Activated B cell treated with CpG ODN at 0.5 μM for 24 hours (primary cell): ENCODE measurements at places on chromosomes 4 and X. TPM values are rescaled to one million over a fixed set of nuclear protein-coding genes. Genes with fewer than 3 reads are reported as not detected.

DNA sequence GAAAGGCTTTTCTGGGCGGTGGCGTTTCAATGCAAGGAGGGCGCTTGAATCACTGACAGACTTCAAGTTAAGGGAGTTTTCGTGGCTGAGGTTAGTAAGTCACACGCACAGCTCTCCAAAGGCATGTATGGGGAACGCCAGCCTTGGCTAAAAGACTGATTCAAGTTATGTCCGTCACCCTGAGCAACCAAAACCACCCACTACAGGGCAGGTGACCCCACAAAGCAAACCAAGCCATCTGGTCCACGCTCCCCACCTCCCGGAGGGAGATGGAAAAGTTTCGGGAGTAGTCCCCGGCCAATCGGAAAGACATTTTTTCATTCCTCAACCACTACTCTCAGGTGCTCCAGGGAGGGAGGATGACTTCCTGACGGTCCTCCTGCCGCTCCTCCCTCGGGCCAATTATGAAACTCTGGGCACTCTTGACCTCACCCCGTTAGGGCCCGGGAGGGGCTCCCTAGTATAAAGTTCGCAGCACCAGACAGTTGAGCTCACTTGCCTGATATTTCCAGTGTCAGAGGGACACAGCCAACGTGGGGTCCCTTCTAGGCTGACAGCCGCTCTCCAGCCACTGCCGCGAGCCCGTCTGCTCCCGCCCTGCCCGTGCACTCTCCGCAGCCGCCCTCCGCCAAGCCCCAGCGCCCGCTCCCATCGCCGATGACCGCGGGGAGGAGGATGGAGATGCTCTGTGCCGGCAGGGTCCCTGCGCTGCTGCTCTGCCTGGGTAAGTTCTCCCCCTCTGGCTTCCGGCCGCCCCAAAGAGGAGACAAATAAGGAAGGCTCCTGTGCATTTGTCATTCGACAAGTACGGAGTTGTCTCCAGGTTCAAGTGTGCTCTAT is at the start of gene EREG:
TSS of gene EREG (plus strand) at position 494 of the 840 bp plus-strand sequence. CDS start at position 658, 164 bp downstream.
- DNase-seq: peak; percentile 25
- H3K4me1 ChIP-seq: peaks cover 15% of the 10 kb centered on the region
- no peaks in the 10 kb centered on the region for H3K36me3 ChIP-seq
- peak within 1 kb of the TSS; percentile 71 for H3K4me3 ChIP-seq
- peaks cover 40% of the 10 kb centered on the region for H3K27me3 ChIP-seq

GRCh38 chrX:84441143-84441542 is 61.1 kb downstream of the HDX start:
- H3K4me1 ChIP-seq: no peaks in the 10 kb centered on the region
- peaks cover 2% of the 10 kb centered on the region for H3K36me3 ChIP-seq
- H3K4me3 ChIP-seq: no peak overlapping the region
- H3K27ac ChIP-seq: no peak overlapping the region
- H3K27me3 ChIP-seq: no peaks in the 10 kb centered on the region
- DNase-seq: no peak

- no peaks in the 10 kb centered on the region for H3K27me3 ChIP-seq
- no peak for DNase-seq
- no peak overlapping the region for H3K4me3 ChIP-seq
- no peak overlapping the region for H3K27ac ChIP-seq
- no peaks in the 10 kb centered on the region for H3K36me3 ChIP-seq
Observed at GRCh38 chr4:69811166-69811565, 48.8 kb downstream of the SULT1E1 start.

GRCh38 chr4:83860200-83860599 is 324.3 kb downstream of the GPAT3 start:
- no peaks in the 10 kb centered on the region for H3K36me3 ChIP-seq
- DNase-seq: no peak
- H3K4me3 ChIP-seq: no peak overlapping the region
- H3K27me3 ChIP-seq: no peaks in the 10 kb centered on the region
- H3K4me1 ChIP-seq: no peaks in the 10 kb centered on the region
- H3K27ac ChIP-seq: no peak overlapping the region

DNA sequence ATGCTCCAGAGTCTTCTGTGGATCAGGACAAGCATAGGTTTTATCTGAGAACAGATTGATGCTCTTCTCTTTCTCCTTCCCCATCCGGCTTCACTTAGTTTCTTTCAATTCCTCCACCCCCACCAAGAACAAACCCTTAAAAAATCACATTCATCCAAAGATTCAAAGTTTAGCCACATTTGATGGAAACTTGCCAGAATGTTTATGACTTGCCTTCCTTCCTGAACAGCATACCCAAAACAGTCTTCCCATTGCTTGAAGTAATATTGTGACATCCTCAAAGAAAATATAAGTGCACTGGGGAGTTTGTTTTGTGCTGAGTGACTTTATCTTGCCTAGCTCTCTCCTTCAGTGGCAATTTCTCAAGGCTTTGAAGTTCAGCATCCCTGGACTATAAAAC is 83.0 kb downstream of the MAGEB17 start:
- DNase-seq: no peak
- H3K4me1 ChIP-seq: no peaks in the 10 kb centered on the region
- H3K27ac ChIP-seq: no peak overlapping the region
- peaks cover 4% of the 10 kb centered on the region for H3K27me3 ChIP-seq
- H3K36me3 ChIP-seq: no peaks in the 10 kb centered on the region

GRCh38 chrX:13652287-13652793 is 601 bp upstream of the TCEANC start:
- H3K36me3 ChIP-seq: peaks cover 14% of the 10 kb centered on the region
- peak overlapping the region; percentile 91 for H3K4me3 ChIP-seq
- H3K27ac ChIP-seq: peak overlapping the region; percentile 91
- H3K27me3 ChIP-seq: no peaks in the 10 kb centered on the region
- peaks cover 13% of the 10 kb centered on the region for H3K4me1 ChIP-seq

- no peak overlapping the region for H3K27ac ChIP-seq
- H3K27me3 ChIP-seq: no peaks in the 10 kb centered on the region
- no peaks in the 10 kb centered on the region for H3K4me1 ChIP-seq
- H3K4me3 ChIP-seq: no peak overlapping the region
- no peak for DNase-seq
Observed at GRCh38 chr4:41476310-41476885, 61.6 kb upstream of the LIMCH1 start.

DNA sequence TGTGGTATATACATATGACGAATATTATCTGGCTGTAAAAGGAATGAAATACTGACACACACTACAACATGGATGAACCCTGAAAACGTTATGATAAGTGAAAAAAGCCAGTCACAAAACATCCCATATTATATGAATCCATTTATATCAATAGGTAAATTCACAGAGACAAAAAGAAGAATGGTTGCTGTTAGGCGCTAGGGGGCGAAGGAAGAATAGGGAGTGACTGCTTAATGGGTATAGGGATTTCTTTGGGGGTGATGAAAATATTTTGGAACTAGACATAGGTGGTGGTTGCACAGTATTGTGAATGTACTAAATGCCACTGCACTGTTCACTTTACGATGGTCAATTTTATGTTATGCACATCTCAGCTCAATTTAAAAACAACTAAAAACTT is 96.4 kb upstream of the EGFL6 start:
- peak overlapping the region; percentile 78 for H3K4me3 ChIP-seq
- peak overlapping the region; percentile 97 for H3K27ac ChIP-seq
- no peaks in the 10 kb centered on the region for H3K27me3 ChIP-seq
- H3K36me3 ChIP-seq: no peaks in the 10 kb centered on the region

DNA sequence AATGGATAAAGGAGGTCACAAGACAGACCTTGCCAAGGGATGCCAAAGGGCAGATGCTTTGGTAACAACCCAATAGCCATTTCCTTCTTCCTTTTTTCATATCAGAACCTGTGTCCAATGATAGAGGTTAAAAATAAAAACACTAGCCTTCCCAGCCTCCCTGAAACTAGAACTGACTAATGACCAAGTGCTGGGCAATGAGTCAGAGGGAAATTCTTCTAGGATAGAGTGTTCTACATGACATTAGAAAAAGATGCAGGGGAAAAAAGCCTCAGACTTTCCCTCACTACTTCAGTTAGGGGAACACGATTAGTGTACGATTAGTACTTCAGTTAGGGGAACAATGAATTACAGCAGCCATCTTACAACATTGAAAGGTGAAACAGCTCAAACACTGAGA is 29.3 kb upstream of the FAM47C start:
- H3K36me3 ChIP-seq: no peaks in the 10 kb centered on the region
- no peak overlapping the region for H3K27ac ChIP-seq
- no peaks in the 10 kb centered on the region for H3K4me1 ChIP-seq
- no peaks in the 10 kb centered on the region for H3K27me3 ChIP-seq
- no peak for DNase-seq

Gene EDA
- not detected in 2 replicates for total RNA-seq

- no peak for DNase-seq
- no peak overlapping the region for H3K27ac ChIP-seq
- no peaks in the 10 kb centered on the region for H3K36me3 ChIP-seq
- H3K4me3 ChIP-seq: no peak overlapping the region
Observed at GRCh38 chr4:146121757-146122156, 53.8 kb upstream of the LSM6 start.

DNA sequence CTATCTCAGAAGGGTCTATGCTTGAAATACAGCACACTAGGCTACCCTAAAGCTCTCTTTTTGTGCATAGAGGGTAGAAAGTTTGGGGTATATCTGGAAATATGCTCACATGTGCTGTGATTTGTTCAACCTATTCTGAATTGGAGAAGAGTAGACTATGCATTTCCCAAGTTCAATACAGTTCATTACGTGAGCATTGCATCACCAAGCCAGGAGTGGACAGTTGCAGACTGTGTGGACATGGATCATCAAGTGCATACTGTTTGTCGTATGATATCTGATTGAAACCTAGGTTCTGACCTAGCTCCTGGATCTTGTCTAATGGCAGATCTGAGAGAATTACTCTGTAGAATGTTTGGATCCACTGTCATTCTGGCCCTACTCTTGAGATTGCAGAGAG is 161.1 kb downstream of the FRAS1 start:
- H3K4me1 ChIP-seq: no peaks in the 10 kb centered on the region
- DNase-seq: no peak
- no peak overlapping the region for H3K4me3 ChIP-seq
- no peaks in the 10 kb centered on the region for H3K36me3 ChIP-seq

Gene PRKX
- 23.9 and 24.3 TPM in 2 replicates for total RNA-seq

GRCh38 chr4:37236165-37236564 is 8.4 kb upstream of the NWD2 start:
- H3K36me3 ChIP-seq: no peaks in the 10 kb centered on the region
- H3K27me3 ChIP-seq: peaks cover 7% of the 10 kb centered on the region
- H3K4me1 ChIP-seq: no peaks in the 10 kb centered on the region
- H3K27ac ChIP-seq: no peak overlapping the region

DNA sequence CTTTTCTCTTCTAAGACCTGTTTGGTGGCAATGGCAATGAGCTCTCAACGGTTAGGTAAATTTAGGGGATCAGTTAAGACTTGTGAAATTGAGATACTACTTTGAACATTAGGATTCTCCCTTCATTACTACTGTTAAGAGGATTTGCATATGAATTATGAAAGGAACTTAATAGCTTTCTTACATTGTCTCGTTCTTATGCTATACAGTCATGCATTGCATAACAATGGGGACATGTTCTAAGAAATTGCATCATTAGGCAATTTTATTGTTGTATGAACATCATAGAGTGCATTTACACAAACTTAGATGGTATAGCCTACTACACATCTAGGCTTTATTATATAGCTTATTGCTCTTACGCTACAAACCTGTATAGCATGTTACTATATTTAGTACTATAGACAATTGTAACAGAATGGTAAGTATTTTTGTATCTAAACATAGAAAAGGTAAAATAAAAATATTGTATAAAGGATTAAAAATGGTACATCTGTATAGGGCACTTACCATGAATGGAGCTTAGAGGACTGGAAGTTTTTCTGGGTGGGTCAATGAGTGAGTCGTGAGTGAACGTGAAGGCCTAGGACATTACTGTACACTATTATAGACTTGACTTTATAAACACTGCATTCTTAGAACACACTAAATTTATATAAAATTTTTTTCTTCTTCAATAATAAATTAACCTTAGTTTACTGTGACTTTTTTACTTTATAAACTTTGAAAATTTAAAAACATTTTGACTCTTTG is 62.5 kb downstream of the PAQR3 start:
- no peak overlapping the region for H3K4me3 ChIP-seq
- peaks cover 12% of the 10 kb centered on the region for H3K4me1 ChIP-seq
- H3K27me3 ChIP-seq: no peaks in the 10 kb centered on the region
- no peak overlapping the region for H3K27ac ChIP-seq

DNA sequence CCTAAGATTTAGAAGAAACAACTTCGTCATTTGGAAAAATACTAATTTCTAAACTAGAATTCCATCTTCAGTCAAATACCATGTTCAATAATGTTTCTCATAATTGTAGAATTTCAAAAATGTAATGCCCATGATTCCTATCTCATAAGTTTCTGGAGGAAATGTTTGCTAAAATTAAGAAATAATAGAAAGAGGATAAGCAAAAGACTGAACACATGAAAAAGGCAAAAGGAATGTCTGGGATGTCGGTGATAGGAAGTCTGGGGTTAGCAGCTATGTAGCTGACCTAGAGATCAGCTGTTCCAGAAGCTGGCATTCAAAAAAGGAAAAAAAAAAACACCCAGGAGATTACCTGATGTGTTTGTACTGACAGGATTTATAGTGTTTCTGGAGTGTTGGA is 18.9 kb upstream of the PCDH10 start:
- no peak overlapping the region for H3K27ac ChIP-seq
- H3K27me3 ChIP-seq: no peaks in the 10 kb centered on the region
- DNase-seq: no peak
- no peaks in the 10 kb centered on the region for H3K36me3 ChIP-seq
- no peaks in the 10 kb centered on the region for H3K4me1 ChIP-seq

Gene CXCL11
- total RNA-seq: not detected in 2 replicates

Gene ATP8A1
- 27.9 and 35.6 TPM in 2 replicates for total RNA-seq

DNA sequence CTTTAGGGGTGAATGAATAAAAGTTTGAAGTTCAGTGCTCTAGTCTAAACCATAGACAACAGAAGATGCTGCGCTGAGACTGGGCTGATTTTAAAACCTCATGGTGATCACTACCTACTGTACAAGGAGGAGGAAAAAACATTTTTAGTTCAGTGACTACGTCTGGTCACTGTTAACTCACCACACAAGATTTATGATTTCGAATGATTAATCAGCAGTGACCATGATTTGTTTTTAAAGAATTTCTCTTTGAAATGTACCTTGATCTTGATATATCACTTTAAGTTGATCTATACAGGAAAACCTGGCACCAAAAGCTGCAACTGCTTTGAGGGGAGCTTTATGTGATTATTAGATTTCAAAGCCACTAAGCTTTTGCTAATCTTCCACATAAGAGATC is 286.3 kb downstream of the PDGFC start:
- H3K4me3 ChIP-seq: no peak overlapping the region
- no peak overlapping the region for H3K27ac ChIP-seq
- H3K4me1 ChIP-seq: no peaks in the 10 kb centered on the region
- H3K27me3 ChIP-seq: no peaks in the 10 kb centered on the region
- H3K36me3 ChIP-seq: no peaks in the 10 kb centered on the region

Gene CTAG1A
- not detected in 2 replicates for total RNA-seq

DNA sequence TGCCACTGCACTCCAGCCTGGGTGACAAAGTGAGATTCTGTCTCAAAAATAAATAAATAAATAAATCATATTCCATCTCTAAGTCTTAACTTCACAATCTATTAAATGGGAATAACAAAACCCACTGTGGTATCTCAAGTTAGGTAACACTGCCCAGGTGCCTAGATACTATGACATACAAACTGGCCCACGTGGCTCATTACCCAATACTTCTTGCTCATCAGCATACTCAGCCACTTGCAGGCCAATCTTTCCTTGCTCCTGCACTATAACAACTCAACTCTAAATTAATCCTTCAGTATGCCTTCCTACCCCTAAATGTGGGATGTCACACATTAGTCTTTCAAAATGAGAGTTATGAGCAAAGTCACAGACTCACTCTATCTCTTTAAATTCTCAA is 230.1 kb downstream of the OPHN1 start:
- no peaks in the 10 kb centered on the region for H3K36me3 ChIP-seq
- no peak for DNase-seq
- no peak overlapping the region for H3K27ac ChIP-seq
- H3K4me1 ChIP-seq: no peaks in the 10 kb centered on the region
- no peaks in the 10 kb centered on the region for H3K27me3 ChIP-seq
- H3K4me3 ChIP-seq: no peak overlapping the region

GRCh38 chrX:43940816-43941474 is 32.2 kb downstream of the NDP start:
- DNase-seq: no peak
- H3K4me1 ChIP-seq: no peaks in the 10 kb centered on the region
- H3K27me3 ChIP-seq: no peaks in the 10 kb centered on the region
